ENCODE measurements at places on chromosomes 3 and 15.

GRCh38 chr3:144162042-144162441 lies 190.4 kb downstream of the DIPK2A start:
- DNase-seq, result no peak

GRCh38 chr3:123783811-123784210 lies 100.3 kb downstream of the MYLK start:
- no peak for DNase-seq

GRCh38 chr15:74857082-74857655 lies 14.2 kb upstream of the ULK3 start:
- DNase-seq, result no peak

GRCh38 chr3:194139071-194139813 lies 3.3 kb downstream of the HES1 start:
- DNase-seq, result no peak

DNA sequence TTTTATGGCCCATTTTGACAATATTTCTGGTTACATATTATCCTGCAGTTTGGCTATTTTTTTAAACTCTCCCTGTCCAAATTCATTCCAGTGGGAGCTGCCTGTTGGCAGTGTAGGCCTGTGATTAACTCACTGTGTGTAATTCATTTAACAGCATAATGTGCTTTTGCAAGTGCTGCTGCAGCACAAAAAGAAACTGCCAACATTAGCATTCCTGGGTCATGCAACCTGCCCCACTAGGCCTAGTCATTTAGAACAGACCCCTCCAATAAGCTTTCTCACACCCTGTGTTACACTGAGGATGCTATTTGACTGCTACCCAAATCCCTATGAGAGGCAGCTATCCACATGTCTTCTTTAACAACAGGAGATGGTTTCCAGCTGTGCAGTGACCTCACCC lies 251.2 kb upstream of the UBE2E2 start:
- DNase-seq, result no peak

DNA sequence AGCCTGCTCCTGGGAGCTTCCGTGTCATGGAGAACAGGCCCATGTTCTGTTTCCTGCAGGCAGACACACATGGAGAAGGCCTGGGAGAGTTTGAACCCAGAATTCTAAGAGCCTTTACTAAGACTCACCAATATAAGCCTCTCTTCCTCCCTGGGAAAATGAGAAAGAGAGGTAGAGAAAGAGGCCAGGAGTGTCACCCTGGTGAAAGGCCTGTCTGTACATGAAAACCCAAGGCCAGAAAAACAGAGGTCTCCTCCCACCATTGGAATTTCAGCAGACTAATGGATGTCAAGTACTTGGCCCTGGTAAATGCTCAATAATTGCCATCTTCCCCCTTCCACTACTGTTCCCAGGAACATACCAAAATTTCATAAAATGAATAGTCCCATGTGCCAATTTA lies 117.6 kb downstream of the TOP2B start:
- DNase-seq, result no peak

GRCh38 chr15:95291898-95292472 lies 1038.5 kb upstream of the NR2F2 start:
- no peak for DNase-seq

DNA sequence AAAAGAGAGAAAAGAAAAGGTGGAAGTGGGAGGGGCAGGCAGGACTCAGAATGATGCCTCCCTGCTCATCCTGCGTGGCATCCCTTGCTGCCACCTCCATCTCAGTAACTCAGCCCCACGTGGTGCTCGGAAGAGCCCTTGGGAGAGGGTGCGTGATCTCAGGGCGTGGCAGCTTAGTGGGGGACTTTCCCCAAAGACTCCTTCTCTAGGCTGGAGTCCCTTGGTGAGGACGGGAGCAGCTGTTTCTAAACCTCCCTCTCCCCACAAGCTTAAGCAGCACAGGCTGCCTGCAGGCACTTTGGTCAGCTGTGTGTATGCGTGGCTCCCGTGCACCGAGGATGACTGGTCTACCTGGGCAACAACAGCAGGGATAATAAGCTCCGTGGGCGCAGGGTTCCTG lies 7.4 kb upstream of the ANPEP start:
- DNase-seq, result no peak

DNA sequence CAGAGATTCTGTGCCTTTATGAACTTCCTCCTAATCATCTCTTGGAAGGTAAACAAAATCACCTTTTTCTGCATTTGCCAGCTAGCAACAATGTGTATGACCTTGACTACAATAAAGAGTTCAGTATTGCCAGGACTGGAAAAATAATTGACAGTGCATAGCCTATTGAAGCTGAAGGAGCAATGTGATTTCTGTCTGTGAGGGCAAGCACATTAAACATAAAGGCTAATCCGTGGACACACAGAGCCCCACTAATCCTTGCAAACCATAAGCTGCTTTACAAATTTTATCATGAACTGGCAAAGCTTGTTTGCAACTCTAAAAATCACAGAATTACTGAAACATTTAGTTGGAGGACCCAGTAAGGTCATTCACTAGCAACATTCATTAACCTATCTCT lies 563.8 kb downstream of the PYDC2 start:
- no peak for DNase-seq

DNA sequence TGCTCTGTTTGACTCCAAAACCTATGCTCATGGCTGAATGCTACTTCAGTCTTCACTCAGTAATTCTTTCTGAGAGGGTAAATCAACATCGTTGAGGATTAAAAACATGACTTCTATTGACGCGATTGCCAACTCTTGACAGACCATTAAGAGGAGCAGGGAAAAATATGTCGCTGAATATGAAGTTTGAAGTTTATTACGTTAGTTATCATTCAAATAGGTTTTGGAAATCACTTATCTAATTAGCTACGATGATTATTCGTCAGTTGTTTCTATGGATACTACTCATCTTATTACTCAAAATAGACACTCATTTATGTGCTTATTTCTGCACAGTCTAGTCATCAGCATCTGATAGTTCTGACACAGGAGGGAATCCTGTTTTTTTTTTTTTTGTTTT lies 279.2 kb upstream of the TBL1XR1 start:
- DNase-seq, result no peak

GRCh38 chr15:52006702-52007340 lies 12.2 kb upstream of the MAPK6 start:
- no peak for DNase-seq

- DNase-seq, result no peak
Measured at GRCh38 chr15:72491768-72492167, 17.6 kb downstream of the ARIH1 start.

DNA sequence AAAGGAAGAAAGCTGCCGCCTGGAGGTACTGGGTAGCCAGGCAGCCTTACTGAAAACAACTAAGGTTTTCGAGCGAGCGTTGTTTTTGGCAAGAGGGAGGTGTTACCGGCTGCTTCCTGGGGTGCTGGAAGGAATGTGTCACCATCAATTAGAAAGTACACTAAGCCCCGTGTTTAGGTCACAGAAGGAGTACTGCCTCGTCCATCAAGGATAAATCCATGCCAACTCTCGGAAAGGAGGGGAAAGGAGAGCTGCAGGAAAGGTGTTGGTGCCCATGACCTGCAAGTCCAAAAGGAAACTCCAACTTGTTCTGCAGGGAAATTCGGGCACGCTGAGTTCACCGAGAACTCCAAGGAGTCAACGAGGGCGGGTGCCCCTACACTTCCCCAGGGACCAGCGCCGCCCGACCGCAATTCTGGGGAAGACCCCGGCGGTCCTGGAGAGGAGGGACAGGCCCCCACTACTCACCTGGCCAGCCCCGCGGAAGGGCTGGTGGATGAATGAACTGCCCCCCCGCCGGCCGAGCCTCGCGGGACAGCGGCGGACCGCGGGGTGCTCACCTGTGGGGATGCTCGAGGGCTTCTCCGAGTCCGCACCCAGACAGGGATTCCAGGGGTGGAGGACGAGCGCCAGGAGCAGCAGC lies 542 bp downstream of the PLOD2 start:
- no peak for DNase-seq

GRCh38 chr3:124615896-124616543 lies 114.2 kb upstream of the UMPS start:
- no peak for DNase-seq

All from activated effector memory CD4-positive, alpha-beta T cell treated with Interleukin-2 at 50 U/mL for 16 hours (primary cell).